ENCODE measurements at places on chromosomes 6 and 20.

DNA sequence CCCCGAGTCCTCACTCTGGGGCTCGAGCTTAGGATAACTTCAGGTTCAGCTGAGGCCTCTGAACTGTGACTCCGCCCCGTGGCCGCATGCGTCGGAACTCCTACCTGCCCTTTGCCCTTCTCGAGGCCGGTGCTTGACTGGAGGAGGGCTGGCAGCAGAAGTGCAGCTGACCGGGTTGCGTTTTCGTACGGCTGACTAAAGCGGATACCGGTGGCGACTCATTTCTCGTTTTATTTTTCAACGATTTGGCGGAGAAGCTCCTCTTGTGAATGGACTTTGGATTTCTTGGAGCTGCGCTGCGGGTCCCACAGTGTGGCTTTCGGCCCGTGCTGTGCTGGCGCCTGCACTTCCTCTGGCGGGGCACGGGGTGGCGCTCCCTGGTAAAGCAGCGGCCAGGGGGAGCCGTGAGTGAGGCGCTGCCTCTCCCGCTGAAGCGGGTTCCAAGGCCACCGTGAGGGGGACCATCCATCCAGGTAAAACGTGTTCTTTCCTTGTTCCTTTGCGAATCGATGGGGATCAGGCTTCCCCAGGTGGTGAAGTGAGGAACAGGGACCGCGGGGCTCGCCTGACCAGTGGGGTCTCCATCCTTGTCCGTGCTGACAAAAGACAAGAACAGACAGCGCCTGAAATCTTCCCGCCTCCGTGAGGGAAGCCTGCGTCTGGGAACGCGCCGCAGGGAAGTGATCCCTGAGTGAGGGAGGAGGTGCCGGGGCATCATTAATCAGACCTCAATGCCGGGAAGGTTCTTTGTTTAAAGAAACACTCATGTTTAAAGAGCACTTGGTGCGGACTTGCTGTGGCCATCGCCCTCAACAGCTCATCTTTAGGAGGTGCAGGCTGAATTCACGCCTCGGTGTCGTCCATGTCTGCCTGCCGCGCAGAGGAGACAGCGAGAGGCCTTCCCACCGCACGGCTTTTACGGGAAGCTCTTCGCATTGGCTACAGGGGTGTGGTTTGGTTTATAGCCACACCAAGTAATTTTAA is 38.8 kb downstream of the ERMARD start:
- peak; percentile 68 for DNase-seq

DNA sequence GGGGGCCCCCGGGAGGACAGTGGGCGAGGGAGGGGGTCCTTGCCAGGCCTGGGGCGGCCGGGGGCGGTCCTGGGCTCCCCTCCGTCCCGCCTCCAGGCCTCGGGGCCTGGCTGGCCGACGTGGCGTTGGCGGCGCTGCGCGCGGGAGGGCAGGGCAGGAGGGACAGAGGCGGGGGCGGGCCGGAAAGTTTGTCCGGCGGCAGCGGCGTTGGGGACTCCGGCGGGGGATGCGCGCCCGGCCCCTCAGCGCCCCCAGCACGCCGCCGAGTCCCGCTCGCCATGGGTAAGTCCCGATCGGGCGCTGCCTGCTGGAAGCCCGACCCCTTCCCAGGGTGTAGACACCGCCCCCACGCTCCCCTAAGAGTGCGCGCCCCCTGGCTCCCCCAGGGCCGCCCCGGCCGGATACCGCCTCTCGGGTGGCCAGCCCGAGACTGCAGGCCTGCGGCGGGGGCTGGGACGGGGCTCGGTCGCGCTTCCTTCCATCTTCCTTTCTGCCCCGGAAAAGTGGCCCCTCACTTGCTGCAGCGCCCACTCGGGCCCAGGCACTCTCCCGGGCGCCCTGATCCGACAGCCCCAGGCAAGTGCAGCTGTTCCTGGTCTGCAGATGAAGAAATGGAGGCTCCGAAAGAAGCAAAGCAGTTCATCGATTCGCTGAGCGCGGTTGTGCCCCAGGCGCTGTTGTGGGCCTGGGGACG is at the start of gene SLC2A10:
Gene SLC2A10 (plus strand): TSS at position 191 of the 694 bp plus-strand sequence. CDS start 88 bp downstream, at position 279.
- no peak for DNase-seq

- DNase-seq = no peak
Measured at GRCh38 chr6:131949909-131950766, 1.0 kb downstream of the CCN2 start.

- no peak for DNase-seq
Measured at GRCh38 chr20:52941808-52942207, 30.4 kb upstream of the TSHZ2 start.

DNA sequence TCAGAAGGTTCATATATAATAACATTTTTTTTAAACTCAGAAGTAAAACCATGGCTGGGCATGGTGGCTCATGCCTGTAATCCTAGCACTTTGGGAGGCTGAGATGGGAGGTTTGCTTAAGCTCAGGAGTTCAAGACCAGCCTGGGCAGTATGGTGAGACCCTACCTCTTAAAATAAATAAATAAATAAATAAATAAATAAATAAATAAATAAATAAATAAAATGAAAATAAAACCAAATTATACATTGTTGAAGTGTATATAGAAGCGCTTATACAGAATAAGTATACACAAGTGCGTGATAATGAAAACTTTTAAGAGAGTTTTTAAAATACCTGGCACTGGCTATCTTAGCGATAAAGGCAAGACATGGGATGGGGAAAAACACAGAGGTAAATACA is 71.6 kb downstream of the OR2B2 start:
- no peak for DNase-seq

- no peak for DNase-seq
Measured at GRCh38 chr6:158376631-158377081, 64.4 kb downstream of the TULP4 start.

DNA sequence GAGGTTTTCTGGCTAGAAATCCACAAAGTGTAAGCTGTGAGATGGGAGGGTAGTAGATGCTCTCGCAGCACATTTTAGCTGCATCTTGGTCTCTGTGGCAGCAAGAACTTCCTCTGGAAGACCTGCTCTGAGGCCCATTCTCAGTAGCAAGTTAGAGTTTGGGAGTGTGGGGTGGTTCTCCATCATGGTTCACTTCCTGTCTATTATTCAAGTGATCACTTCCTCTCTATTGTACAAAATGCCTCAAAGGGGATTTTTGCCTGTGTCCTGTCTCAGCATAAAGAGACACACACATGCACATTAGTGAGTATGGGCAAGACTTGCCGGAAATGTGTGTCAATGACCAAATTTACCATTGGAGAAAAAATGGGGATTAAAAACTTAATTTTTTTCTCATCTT is 42.5 kb downstream of the LYRM2 start:
- no peak for DNase-seq

DNA sequence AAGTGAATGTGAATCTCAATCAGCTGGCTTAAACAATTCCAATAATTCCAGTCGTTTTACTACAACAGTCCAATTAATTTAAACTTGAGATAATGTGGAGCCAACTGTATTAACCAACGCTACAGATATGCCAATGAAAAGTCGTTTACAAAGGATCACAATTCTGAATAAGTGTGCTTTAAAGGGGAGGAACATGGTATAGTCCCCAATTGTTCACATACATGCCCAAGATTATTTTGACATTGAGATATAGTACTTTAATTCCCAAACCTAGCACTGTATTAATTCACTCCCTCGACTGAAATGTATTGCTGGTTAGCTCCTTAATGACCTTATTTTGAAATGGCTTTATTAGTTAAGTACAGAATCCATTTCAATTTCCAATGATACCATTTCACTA is 2.5 kb downstream of the AKIRIN2 start:
- DNase-seq = no peak

DNA sequence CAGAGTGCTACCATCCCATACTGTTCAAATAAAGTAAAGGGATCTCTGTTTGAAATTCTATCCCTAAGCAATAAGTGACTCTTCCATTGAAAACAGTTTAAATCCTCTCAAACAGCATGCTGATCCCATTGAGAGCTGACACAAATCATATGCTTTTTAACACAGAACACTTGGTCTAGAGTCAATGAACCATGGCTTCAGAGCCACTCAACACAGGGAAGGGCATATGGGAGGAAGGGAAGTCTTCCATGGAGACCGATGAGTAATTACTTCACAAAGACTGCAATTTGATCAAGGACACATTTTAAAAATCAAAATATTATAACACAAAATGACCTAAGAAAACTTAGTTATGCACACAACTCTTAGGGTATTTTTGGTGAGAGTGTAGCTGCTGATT is 1073.0 kb upstream of the MAP3K7 start:
- DNase-seq = no peak

DNA sequence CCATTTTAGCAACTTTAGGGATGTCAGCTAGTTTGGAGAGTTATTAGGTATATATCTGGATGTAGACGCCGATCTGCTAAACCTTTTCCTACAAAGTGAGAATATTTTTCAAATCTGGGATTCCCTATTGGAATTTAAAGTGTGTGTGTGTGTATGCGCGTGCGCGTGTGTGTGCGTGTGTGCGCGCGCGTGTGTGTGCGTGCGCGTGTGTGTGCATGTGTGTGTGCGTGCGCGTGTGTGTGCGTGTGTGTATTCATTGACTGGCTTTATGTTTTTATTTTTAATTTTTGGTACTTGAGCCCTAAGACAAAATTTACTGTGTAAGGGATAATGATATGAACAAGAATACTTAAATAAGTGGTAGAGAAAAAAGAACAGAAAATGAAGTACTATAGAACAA is 8.1 kb downstream of the PRL start:
- DNase-seq = no peak

- peak; percentile 41 for DNase-seq
Measured at GRCh38 chr6:144334150-144334708, 49.1 kb downstream of the UTRN start.

DNA sequence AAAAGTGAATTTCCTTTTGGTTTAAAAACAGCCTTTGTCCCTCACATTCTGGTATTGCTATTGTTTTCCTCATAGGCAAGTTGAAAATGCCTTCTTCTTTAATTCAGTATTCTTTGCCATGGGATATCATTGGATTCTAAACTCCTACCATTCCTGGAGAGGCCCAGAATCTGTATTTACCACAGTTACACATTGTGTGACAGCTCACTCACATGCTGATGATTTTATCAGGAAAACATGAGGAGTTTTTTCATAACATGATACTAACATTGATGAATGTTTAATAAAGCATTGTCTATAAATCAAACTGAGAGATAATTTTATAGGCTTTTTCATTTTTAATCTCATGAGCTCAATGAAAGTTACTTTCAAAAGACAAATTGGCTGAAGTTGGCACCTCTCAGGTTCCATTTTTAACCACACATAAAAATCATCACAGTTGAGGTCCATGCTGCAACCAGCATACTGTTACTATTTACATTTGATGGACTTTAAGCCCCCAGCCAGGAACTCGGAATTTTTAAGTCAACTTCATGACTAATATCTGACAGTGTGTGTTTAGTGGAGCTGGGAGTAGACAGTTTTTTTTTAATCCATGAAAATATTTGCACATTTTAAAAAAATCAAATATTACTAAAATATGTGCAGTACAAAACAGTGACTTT is 82.8 kb downstream of the FAM83B start:
- no peak for DNase-seq

- DNase-seq = no peak
Measured at GRCh38 chr6:52512199-52512598, 64.7 kb downstream of the TRAM2 start.

GRCh38 chr20:34311118-34312023 is 8.2 kb upstream of the AHCY start:
- DNase-seq = no peak

DNA sequence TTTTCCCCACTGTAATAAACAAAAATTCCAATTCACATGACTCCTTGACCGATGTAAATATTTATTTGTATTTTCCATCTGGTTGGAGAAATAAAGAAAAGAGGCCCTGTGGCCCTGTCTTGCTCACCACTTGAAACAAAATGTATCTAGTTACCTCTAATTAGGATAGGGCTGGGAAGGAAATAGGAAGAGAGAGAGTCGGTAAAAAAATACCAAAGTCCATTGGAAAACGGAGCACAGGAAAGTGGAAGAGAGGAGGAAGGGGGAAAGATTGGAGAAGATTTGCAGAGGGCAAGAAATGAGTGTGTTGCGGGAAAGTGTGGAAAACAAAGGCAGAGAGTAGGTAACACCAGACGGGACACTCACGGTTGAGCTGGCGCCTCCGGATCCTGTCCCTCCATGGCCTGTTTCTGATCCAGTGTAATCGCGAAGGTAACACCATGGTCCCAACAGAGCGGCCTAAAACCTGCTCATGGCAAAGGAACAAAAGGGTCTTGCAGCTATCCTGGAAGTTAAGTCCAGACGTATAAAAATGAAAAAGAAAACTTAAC is 105.8 kb upstream of the RIPOR2 start:
- no peak for DNase-seq

- no peak for DNase-seq
Measured at GRCh38 chr6:20417819-20418218, 16.1 kb downstream of the E2F3 start.

GRCh38 chr20:56376331-56376730 is 15.7 kb downstream of the AURKA start:
- DNase-seq = no peak

DNA sequence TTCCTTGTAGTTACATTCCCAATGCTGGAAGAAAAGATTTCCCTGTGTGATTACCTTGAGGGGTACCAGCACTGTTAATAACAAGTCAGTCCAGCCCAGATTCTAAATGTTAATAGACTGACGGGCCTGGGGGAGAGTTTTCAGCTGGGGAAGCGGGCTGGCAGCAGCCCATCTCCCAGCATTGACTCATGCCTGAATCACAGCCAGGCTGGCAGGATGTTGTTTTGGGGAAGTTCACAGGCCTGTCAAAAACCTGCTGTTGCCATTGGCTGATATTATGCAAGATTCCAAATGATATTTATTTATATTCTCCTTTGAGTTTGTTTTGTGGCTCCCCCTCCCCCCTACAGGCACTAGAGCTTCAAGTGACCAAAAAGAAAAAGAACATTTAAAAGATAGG is 213.9 kb upstream of the CNR1 start:
- no peak for DNase-seq

DNA sequence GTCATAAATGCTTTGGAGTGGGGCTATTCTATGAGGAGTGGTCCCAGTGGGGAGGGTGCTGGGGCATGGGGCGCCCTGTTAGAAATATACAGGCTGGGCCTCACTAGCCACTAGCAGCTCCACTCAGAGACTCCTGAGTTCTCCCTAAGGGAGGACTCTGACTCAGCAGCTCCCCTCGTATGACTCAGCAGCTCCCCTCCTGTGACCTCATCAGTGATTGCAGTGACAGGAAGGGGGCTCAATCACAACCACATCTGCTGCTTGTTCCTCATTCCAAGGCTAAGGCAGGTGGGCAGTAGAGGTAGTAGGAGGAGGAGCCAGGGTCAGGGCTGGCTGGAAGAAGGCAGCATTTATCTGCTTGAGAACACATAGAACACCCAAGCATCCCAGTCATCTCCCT is 73.7 kb downstream of the PRND start:
- DNase-seq = no peak

GRCh38 chr20:50460608-50461267 is 49.4 kb upstream of the PTPN1 start:
- DNase-seq = peak; percentile 79

- no peak for DNase-seq
Measured at GRCh38 chr6:169445661-169446581, 192.3 kb upstream of the THBS2 start.

- DNase-seq = no peak
Measured at GRCh38 chr6:31945507-31946369, at the start of gene CFB. TSS of gene CFB (plus strand) at chr6:31946095. CDS start at chr6:31946222, 127 bp downstream.

GRCh38 chr20:46787991-46788762 is 78.7 kb downstream of the SLC2A10 start:
- DNase-seq = no peak

GRCh38 chr6:44255105-44255808 is 2.1 kb downstream of the SLC35B2 start:
- DNase-seq = peak; percentile 29

- DNase-seq = no peak
Measured at GRCh38 chr20:19774135-19774933, 16.3 kb downstream of the RIN2 start.

- no peak for DNase-seq
Measured at GRCh38 chr6:40755749-40756452, 168.7 kb upstream of the LRFN2 start.

GRCh38 chr6:18276610-18277236 is 12.4 kb upstream of the DEK start:
- DNase-seq = no peak

All from stimulated activated CD4-positive, alpha-beta T cell treated with anti-CD3 and anti-CD28 coated beads, Interleukin-12 subunit alpha, Interleukin-12 subunit beta, amount 100 ng/mL, for 48 hours (primary cell).